ENCODE measurements at places on chromosomes 6 and 20.

DNA sequence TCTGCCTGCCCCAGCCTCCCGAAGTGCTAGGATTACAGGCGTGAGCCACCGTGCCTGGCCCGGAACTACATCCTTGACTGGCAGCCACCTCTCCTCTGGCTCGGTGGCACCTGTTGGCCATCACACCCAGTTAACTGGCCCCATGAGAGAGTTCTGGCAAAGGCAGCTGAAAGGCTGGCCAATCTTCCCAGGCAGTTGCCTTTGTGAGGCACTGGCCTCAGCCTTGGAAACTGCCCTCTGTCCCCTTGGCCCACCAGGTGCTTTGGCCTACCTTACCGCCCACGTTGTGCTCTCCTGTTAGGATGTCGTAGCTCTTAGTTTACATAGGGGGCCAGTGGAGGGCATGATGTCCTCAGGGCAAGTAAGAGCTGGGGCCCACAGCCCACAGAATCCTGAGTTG, 9.6 kb upstream of the MANBAL start:
- DNase-seq: no peak

- DNase-seq: peak; percentile 47
Observed at GRCh38 chr6:136761227-136761922, 30.9 kb downstream of the MAP3K5 start.

DNA sequence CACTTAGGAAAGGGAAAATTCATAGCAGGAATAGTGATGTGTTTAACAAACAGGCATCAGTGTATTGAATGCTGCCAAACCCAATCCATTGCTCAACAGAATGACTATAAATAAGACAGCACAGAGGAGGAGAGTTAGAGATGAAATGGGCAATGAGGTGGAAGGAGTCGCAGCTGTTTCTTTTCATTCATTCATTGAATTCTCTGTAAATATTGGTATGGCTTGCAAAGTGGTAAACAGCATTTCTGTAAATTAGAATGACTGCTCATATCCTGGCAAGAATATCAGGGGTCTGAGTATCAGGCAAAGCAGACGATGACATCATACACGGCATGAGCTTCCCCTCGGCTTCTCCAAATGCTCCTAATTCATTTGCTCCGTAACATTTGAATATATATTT, 703.6 kb upstream of the SLC35B3 start:
- DNase-seq: no peak

- DNase-seq: peak; percentile 94
Observed at GRCh38 chr6:36853325-36853724, 14.1 kb upstream of the CPNE5 start.

- no peak for DNase-seq
Observed at GRCh38 chr6:105982761-105983540, 103.2 kb upstream of the PRDM1 start.

DNA sequence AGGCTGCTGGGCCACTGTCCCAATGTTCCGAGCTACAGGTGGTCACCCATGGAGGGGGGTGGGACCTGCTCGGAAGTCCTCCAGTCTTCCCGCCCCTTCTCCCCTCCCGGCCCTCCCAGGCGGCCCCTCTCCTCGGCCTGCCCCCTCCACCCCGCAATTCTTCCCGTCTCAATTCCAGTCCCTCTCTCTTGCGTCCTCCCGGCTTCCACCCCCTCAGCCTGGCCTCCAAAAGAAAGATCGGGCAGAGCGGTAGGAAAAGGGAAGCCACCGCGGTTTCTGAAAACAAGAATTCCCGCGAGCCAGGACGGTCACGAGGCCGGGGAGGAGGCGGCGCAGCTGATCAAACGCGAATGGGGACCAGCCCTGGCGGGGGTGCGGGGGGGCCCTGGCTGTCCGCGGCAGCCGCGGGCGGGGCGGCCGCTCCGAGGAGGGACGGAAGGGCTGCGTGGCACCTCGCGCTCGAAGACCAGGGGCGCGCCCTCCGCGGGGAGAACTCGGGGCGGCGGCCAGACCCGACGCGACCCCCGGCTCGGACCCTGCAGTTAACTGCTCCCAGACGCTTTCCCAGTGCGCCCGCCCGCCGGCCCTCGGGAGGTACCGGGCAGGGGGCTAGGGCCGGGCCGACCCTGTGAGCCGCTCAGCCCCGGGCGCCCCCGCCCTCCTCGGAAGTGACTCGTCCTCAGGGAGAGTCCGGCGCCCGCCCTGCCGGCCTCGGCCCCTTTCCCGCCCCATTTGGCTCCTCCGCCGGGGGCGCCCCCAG, 1.0 kb downstream of the PXDC1 start:
- peak; percentile 85 for DNase-seq

DNA sequence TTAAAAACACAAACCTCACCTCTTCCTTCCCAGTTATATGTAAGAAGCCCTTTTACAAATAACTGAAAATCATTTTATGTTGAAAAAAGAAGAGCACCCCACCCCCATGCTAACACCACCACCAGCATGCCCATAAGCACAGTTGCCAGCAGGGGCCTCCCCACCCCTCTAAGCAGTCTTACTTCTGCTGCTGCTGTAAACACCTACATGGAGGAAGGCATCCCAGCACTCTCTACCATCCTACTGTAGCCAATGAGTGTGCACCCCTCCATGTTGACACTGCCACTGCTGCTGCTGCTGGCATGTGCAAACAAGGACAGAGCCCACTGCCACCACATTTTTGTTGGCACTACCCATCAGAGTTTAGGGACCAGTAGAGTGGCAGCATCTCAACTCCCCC, 49.6 kb upstream of the PHIP start:
- DNase-seq: no peak

- DNase-seq: no peak
Observed at GRCh38 chr6:145850671-145851070, 36.1 kb upstream of the FBXO30 start.

DNA sequence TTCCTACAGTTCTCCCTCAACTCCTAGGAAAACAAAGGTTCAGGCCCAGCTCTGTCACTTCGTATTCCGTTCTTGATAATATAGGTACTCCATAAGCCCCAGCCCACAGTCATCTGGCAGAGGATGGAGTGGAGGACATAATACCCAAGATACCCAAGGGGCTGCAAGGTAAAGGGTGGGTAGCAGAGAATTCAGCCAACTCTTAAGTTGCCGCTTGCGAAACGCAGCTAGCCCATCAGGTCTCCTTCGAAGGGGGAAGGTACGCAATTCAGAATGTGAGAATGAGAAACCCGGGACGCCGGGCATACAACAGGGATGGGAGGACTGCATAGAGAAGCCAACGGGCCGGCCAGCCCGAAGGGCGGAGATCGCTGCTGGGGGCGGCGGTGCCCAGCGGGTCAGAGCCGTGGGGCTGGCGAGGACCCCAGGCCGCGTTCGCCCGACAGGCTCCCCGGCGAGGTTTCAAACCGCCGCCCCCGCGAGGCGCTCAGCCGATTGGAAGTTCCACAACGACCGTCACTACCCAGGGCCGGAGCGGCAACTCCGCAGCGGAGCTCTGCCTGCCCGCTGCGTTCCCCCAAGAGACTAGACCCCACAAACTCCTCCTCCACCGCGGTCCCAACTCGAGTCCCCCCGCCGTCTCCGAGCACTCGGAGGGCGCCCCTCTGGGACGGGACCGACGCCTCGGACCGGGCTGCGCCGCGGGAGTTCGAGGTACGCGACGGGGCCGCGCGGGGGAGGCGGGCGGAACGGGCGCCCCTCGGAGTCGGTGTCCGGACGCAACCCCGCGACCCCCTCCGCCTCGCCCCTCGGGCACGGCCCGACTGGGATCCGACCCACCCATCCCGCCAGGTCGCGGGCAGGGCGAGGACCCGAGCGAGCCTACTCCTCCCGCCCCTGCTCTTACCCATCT, 911 bp downstream of the CDK19 start:
- peak; percentile 64 for DNase-seq

DNA sequence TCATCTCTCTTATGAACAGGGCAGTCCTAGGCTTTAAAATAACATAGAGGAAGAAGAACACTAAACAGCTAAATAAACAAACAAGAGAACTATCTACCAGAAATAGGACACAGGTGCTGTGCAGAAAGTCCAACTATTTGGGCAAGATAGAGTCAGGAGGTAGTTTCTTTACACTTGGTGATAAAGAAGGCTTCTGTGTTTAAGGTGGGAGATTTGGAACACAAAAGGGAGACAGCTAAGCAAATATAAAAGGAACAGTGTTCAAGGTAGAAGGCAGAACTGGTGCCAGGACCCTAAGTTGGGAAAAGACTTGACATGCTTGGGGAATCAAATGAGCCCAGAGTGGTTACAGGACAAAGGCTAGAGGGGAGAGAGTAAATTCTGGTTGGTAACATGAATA, 110.5 kb downstream of the MANEA start:
- no peak for DNase-seq

DNA sequence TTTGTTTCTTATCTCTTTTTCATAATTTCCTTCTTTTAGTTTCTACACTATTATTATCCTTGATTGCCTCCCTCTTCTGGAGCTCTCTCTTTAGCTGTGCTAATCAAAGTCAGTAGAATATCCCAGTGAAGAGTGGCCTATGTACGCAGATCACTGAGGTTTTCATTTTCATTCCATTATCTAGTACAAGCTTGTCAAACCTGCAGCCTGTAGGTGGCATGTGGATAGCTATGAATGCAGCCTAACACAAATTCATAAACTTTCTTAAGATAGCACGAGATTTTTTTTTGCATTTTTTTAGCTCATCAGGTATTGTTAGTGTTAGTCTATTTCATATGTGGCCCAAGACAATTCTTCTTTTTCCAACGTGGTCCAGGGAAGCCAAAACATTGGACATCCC, 825.7 kb upstream of the MAP3K7 start:
- no peak for DNase-seq

GRCh38 chr6:114100215-114100994, 129.5 kb upstream of the HDAC2 start:
- DNase-seq: peak; percentile 10

- peak; percentile 90 for DNase-seq
Observed at GRCh38 chr6:135871296-135871695, 19.8 kb downstream of the PDE7B start.

DNA sequence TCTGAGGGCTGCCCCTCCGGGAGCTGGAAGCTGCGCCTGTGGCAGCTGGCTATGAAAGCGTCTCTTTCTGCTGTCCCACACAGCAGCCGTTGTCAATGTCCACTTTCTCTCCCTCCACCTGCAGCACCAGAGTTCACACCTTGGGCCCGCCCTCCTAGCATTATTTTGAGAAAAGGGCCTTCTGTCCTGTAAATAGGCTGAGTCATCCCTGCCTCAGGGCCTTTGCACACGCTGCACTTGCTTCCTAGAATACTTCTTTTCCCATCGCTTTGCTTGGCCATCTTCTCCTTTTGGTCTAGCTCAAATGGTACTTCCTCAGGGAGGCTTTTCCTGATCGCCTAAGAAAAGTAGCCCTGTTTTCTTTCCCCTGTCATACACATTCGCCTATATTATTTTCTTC, 69.3 kb upstream of the ZNFX1 start:
- DNase-seq: no peak

DNA sequence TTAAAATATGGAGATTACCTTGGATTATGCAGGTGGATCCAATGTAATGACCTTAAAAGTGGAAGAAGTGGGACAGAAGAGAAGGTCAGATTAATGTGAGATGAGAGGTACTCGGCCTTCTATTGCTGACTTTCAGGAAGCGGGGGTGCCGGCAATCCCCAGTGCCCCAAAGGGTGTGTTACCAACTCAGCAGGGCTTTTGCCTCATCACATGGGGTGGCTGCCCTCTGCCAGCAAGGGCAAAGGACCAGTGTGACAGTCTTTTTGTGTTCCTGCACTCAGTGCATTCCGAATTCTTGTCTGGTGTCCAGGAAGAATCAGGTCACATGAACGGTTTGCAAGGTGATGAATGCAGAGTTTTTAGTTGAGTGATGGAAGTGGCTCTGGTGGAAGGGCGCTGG, 624.2 kb downstream of the COL12A1 start:
- DNase-seq: no peak

- DNase-seq: no peak
Observed at GRCh38 chr6:12110523-12111362, 98.6 kb downstream of the HIVEP1 start.

GRCh38 chr6:74656453-74656852, 549.4 kb downstream of the COL12A1 start:
- DNase-seq: no peak

DNA sequence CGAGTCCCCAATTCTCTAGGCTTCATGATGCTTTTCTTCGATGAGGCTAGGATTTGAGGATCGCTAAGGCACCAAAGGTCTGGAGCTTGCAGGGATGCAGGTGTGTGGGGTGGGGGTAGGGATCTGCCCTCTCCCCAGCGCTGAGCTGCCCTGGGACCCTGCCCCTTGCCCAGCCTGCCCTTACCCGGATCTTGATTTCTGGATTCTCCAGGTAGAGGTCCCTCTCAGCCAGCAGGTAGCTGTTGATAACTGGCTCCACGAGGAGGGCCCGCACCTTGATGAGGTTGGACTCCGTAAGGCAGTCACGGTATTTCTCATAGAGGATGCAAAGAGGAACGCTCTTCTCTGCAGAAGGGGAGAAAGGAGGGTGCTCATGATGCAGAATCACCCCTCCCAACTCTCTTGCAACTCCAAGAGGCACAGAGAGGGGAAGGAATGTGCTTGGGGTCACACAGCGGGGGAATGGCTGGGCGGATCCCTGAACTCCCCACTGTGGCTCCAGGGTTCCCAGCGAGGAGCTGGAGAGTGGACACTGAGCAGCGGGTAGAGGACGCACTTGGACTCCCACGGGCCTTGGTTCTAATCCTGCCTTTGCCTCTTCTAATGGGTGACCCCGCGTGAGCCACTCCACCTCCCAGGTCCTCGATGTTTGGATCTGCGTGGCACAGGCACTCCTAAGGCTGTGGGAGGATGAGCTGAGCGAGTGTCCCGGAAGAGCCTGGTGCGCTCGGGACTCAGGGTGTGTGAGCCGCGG, 32.7 kb downstream of the TGM2 start:
- no peak for DNase-seq

DNA sequence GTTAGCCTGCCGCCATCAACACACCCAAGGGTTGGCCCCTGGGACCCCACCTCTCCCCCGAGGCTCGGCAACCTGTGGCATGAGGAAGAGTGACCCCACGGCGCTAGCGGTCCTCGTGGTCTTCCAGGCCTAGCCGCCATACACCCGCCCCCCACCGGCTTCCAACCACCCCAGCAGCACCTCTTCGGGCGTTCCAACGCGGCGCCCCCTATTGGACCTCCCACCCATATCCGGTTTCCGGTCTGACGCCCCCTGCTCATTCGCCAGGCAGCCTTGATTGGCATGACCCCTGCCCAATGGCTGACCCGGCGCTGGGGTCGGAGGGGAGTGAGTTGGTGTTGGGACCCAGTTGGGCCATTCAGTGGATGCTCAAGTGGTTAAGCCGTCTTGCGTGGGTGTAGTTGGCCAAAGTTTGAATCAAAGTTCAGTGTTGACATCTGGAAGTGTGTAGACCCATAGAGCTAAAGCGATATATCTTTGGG, at the start of gene GNAS-AS1:
Gene GNAS-AS1, minus strand, starts transcription at position 210 of the 482 bp plus-strand sequence.
- peak; percentile 90 for DNase-seq

- DNase-seq: peak; percentile 10
Observed at GRCh38 chr20:62266340-62266739, 28.0 kb downstream of the OSBPL2 start.

GRCh38 chr6:39377539-39377950, 55.0 kb upstream of the KCNK16 start:
- peak; percentile 63 for DNase-seq

GRCh38 chr6:12137480-12137879, 125.4 kb downstream of the HIVEP1 start:
- peak; percentile 89 for DNase-seq

- DNase-seq: peak; percentile 40
Observed at GRCh38 chr20:21615617-21616080, 89.8 kb upstream of the PAX1 start.

GRCh38 chr20:61579908-61580307, 327.8 kb downstream of the CDH4 start:
- DNase-seq: no peak

All from iris pigment epithelial cell (primary cell).